Activated CD4-positive, alpha-beta T cell treated with anti-CD3 and anti-CD28 coated beads for 36 hours (primary cell): ENCODE measurements at places on chromosomes 5 and 9.

GRCh38 chr9:136697146-136697820 is 10.0 kb upstream of the AGPAT2 start:
- DNase-seq: no peak

- no peak for DNase-seq
These were observed 128.6 kb downstream of the SPATA31D1 start for GRCh38 chr9:82117026-82117811.

GRCh38 chr5:179870403-179870903 is 11.8 kb upstream of the MRNIP start:
- peak; percentile 28 for DNase-seq

DNA sequence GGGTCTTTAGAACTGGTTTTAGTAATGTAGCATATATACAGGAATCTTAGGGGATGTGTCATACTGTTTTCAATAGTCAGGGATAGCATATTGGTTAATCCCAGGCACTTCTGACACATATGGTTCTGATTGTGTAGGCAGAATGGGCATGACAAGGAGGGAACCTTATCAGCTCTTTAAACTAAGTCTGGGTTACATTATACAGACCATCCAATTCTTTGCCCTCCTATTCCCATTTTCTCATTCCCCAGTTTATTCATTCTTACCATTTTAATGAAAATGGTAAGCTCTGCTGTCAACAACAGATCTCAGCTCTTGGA is 85.1 kb downstream of the NDUFAF2 start:
- no peak for DNase-seq

DNA sequence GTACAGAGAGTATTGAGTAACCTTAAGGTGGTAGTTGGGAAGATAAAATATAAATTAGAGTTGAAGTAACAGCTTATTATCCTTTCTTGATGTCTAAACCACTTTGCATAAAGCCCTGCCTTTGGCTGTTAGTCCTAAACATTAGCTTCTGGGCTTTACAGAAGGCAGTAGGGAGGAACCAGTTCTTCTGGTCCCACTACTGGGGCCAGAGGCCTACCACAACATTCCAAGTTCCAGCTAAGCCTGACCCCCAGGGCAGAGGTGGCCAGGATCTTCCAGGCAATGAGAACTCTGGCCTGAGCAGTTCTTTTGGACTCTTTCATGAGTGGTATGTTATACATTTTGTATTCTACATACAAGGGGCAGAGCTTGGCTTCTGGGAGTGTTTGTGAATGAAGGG is 26.1 kb downstream of the DNAI1 start:
- DNase-seq: no peak

GRCh38 chr9:133031496-133031911 is 707 bp downstream of the GTF3C5 start:
- DNase-seq: peak; percentile 49

DNA sequence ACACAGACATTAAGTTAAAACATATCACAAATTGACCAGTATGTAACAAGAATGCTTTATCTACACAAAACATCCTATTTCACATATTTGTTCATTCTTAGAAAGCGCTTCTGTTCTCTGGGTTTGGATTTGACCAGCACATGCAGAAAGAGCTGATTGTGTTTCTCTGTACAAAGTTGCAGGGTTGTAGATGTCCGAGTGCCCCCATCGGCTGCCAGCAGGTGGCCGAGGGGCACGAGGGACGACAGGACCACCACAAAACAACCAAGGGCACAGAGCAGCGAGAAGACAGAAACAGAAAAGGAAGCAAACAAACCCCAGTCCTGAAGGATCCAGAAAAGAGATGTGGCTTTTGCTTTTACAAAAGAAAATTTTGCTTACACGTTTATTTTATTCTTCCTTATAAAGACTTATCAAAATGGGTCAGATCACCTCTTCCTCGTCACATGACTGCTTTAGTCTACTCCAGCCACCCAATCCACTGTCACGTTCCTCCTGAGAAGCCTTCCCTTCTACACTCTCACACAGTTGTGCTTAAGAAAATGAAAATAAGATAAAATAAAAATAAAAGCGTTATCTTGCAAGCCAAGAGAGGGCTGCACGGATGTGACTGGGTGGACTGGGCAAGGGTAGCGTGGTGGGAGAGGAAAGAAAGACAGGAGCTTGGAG is 9.5 kb downstream of the OTP start:
- no peak for DNase-seq

DNA sequence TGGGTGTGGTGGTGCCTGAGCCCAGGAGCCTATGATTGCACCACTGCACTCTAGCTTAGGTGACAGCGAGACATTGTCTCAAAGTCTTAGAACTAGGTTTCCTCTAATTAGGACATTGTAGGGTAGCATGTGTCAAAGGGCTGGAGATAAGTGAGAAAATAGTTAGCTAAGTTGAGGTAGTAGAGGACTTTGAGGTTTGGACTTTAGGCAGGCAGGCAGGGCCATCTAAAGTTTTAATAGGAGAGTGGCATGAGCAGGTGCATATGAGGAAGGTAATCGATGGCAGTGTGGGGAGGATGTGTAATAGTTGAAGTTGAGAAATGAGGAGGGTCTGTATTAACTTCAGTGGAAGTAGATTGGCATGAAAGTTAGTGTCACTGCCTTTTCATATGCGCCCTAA is 21.1 kb downstream of the CNOT6 start:
- no peak for DNase-seq

DNA sequence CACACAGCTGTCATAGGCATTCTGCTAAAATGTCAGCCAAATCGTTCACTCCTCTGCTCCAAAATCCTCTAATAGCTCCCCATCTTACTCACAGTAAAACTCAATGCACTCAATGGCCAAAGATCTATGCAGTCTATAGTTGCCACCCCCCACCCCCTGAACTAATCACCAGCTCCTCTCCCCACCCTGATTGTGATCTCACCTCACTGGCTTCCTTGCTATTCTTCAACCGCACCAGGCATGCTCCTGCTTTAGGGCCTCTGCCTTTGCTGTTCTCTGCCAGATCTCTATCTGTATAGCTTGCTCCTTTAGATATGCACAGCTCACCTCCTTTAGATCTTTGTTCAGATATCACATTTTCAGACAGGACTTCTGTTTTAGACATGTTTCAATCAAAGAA is 33.2 kb upstream of the SNX2 start:
- DNase-seq: no peak

DNA sequence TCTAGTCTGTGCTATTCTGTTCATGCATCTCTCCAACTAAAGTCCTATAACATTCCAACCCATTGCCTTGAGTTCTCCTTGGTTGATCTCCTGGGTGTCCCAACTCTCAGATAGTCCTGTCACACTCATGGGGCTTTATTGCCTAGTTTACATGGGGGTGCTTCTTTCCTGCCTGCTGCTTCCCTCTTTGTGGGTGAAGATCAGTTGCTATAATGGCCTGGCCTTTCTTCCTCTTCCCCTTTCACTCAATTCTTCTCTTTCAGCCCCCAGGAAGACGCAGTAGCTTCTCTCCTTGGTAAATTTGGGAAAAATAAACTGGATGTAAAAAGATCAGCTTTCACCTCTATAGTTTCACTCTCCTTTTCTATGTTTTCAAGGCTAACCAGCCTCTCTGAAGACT is 66.5 kb downstream of the PTCD2 start:
- no peak for DNase-seq

GRCh38 chr5:100600298-100600994 is 65.3 kb downstream of the FAM174A start:
- no peak for DNase-seq

DNA sequence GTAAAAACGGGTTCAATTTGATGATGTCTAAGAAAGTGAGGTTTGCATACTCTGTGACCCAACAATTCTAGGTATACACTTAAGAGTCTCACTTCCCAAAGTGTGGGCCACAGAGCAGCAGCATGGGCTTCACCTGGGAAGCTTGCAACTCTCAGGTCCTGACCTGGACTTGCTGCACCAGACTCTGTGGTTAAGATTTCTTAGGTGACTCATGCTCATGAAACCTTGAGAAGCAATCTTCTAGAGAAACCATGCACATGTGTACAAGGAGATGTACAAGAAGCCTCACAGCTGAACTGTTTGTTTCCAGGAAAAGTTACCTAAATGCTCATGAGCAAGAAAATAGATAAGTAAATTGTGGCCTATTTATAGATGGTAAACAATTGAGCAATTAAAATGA is 30.0 kb downstream of the DNAJC21 start:
- peak; percentile 26 for DNase-seq

DNA sequence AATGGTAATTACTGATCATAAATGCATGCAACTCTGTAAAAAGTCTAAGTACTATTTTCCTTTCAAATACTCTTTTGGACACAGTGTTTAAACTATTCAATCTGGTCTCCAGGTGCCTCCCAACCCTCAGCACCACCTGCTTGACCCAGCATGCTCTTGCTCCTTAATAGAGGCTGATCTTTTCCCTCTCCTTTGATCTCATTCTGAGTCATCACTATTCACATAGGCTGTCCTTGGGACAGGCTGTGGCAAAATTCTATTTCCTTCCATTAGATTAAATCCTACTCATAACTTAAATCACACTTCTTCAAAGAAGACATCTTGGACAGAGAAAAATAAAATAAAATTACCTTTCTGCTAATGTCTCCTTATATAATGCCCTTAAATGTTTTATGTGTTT is 199.4 kb upstream of the ST8SIA4 start:
- DNase-seq: no peak

DNA sequence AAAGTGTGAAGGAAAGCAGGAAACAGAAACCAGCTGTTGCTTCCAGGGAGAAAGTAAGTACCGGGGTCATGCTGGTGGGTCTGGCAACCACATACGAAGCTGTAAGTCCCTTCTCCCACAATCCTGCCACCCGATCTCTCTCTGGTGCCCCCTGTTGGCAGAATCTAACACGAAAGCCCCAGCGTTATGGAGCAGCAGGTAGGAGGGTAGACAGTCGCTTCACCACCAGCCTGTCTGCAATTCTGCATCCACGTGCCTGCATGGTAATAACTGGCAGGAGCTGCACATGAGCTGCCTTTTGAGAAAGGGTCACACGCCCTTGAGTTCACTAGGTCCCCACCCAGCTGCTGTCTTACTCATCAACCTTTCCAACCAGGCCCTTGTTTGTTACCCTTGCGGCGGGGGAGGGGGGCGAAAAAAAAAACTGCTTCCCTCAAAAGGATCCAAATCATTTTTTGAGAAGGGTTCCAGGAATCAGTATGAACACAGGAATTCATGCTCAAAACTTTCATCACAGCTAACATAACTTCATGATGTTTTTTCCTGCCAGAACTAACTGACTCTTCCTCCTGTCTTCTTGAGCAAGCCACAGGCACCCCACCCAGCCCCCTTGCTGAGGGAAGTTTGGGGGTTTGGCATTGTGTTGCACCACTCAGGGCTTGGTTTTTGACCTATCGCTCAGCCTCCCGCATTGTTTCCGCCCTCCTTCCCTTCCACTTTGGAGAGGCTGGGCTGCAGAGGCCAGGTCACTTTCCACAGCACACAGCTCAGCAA is 19.6 kb upstream of the TMEM252 start:
- DNase-seq: peak; percentile 75

- DNase-seq: no peak
These were observed 88.2 kb downstream of the PRRT1B start for GRCh38 chr9:131633491-131634031.

- no peak for DNase-seq
These were observed 6.7 kb upstream of the BICD2 start for GRCh38 chr9:92771309-92771708.

DNA sequence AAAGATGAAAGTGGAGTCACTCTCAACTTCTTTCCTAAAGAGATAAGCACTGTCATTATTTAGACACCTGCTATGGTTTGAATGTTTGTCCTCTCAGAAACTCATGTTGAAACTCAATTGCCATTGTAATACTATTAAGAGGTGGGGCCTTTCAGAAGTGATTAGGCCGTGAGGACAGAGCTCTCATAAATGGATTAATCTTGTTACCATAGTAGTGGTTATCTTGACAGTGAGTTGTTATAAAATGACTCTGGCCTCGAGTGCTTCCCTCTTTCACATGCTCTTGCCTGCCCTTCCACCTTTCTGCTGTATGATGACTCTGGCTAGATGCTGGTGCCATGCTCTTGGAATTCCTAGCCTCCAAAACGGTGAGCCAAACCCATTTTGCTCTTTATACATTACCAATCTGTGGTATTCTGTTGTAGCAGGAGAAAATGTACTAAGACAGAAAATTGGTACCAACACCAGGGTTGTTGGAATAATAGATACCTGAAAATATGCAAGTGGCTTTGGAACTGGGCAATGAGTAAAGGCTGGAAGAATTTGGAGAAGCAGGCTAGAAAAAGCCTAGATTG is 38.0 kb downstream of the GDA start:
- no peak for DNase-seq

GRCh38 chr9:107584186-107584585 is 94.6 kb upstream of the KLF4 start:
- no peak for DNase-seq

DNA sequence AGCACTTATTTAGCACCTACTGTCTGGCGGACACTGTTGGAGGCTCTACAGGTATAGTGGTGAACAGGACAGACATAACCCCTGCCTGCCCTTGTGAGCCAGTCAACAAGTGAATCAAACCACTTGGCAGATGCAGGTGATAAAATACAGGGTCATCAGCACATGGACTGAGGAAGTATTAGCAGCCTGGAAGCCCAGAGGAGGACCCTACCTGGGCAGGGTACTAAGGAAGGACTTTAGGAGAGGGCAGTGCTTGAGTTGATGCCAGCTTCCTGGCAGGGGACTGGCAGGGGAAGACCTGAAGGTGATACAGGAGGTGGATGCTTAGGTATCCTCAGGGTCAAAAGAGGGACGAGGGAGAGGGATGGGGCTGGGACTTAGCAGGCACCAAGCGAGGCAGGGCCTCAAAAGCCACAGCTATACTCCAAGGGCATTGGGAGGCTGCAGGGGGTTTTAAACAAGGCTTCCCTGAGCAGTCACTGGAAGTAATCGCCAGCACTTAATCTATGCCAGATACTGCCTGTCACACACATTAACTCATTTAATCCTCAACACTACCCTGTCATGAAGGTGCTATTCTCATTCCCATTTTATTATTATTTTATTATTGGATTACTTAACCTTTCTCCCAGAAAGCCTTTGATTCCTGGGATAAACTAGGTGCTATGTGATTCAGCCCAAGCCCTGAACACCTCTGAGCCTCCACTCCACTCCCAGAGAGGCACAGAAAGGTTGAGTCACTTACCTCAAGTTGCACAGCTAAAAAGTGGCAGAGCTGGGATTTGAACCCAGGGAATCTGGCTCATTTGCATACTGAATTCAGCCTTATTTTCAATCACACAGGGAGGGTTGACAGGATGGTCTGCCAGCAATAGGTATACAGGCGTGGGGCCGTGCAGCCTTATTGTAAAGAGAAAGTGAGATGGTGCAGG is 63.8 kb upstream of the ORM1 start:
- DNase-seq: no peak

- no peak for DNase-seq
These were observed 319.1 kb upstream of the RGMB start for GRCh38 chr5:98454407-98454806.
